ENCODE measurements at places on chromosomes 12 and 14. TPM values are rescaled to one million over a fixed set of nuclear protein-coding genes. Genes with fewer than 3 reads are reported as not detected.

- peak; percentile 86 for DNase-seq
Observed at GRCh38 chr12:8065991-8066594, at the start of gene C3AR1. Gene C3AR1, minus strand, starts transcription at chr12:8066359. Its CDS starts 6,174 bp downstream, at chr12:8060185.

- DNase-seq = no peak
Observed at GRCh38 chr12:51401900-51402299, 10.7 kb upstream of the GALNT6 start.

DNA sequence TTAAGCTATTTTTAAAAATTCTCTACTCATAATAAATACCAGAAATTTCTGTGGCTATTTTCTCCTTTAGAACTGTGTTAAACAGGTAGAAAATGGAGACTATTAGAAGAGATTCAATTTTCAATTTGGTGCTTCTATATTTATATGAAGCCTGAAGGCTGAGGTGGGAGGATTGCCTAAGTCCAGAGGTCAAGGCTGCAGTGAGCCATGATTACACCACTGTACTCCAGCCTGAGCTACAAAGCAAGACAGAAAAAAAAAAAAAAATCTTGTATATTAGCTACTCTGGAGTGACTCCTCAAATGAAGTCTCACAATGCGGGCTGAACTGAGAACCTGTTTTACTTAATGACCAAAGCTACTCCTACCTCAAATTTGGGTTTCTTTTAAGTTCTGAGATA lies 9.8 kb upstream of the DPF3 start:
- no peak for DNase-seq

DNA sequence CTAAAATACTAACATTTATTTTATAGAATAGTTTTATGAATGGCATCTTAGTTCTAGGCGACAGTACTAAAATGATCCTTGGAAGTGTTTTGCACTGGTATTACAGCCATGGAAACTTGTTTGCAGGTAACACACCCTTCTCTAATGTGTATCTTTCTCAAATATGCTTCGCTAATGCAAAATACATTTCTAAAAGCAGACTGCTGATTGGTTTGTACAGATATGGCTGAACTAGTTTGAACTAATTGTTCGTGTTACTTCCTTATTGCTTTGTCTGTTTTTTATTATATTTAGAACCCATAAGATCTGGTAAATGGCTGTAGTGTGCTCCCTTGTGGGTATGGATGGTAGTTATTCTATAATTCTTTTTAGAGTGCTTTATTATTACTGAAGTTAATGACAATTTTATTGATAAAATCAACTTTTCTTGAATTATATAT lies 53.0 kb downstream of the ATF7IP start:
- DNase-seq = no peak

DNA sequence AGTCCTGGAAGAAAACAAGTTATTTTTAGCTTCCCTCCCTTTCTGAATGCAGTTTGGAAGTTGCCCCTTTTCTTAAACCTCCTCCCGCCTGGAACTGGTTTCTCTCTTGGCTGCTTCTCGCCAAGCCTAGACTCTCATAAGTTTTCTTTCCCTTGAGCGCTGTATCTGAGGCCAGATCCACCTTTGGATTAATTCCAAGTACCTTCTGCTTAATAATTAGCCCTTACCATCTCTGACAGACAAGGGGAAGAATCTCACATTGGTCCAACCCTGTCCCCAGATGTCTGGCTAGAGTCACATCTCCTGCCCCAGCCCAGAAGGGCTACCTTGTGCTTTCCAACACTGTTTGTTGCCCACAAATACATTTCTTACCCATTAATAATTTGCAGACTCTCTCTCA lies 161.8 kb upstream of the RGS6 start:
- no peak for DNase-seq

CMKLR1 gene
- not detected for total RNA-seq

- DNase-seq = no peak
Observed at GRCh38 chr12:52895726-52896189, 9.1 kb downstream of the KRT8 start.

NT5DC3 gene
- 12.3 TPM for total RNA-seq

C12orf54 gene
- total RNA-seq = not detected

GRCh38 chr12:124631681-124632256 lies 64.4 kb upstream of the NCOR2 start:
- DNase-seq = no peak

- DNase-seq = no peak
Observed at GRCh38 chr14:33617154-33617553, 333.7 kb downstream of the EGLN3 start.

EPYC gene
- total RNA-seq = not detected

OTX2 gene
- not detected for total RNA-seq

PRIMA1 gene
- total RNA-seq = not detected

MEG3 gene
- total RNA-seq = not detected

DNA sequence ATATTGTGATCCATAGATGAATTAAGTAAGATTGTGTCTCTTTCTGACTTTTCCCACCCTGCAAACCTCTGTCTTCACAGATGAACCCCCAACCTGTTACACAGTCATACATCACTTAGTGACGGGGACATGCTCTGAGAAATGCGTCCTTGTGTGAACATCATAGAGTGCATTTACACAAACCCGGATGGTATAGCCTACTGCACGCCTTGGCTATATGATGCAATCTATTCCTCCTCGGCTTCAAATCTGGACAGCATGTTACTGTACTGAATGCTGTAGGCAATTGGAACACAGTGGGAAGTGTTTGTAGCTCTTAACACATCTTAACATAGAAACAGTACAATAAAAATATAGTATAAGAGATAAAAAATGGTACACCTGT lies 7.4 kb upstream of the TESPA1 start:
- peak; percentile 64 for DNase-seq

- peak; percentile 14 for DNase-seq
Observed at GRCh38 chr12:102851246-102851645, 65.8 kb downstream of the PAH start.

AHNAK2 gene
- 0.02 TPM for total RNA-seq

ATF7 gene
- total RNA-seq = 23.0 TPM

SRRM4 gene
- not detected for total RNA-seq

DNA sequence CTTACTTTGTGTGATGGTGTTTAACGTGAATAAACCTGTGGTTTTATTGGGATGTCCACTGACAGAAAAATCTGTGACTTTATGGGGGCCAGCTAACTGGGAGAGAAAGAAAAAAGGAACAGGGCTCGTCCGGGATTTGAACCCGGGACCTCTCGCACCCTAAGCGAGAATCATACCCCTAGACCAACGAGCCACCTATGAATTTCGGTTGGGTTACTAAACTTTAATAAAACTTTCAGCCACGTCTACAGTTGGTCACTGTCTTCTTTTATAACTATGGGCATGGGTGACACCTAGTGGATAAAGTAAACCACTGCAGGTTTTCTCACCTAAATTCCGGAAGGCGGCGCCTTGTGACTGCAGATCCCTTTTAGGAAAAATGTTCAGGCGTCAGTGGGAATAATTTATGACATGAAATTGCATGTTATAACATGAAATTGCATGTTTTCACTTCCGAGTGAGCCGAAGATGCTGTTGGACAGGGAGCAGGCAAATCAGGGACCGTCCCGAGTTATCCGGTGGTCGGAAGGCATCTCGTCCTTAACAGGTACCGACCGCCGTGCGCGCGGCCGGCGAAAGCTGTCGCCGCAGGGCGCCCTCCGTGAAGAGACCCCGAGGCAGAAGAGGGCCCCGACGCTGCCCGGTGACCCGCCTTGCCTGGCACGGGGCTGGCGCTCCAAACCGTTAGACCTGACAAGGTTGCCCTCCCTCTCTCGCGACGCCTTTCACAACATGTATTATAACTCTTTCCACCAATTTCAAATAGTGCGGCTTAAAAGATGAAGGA lies 18.2 kb upstream of the RNASE12 start:
- DNase-seq = peak; percentile 90

GRCh38 chr12:644303-644639 lies 19.0 kb downstream of the NINJ2 start:
- DNase-seq = no peak

OTOGL gene
- total RNA-seq = not detected

GRCh38 chr12:40688085-40688725 lies 4.0 kb upstream of the CNTN1 start:
- DNase-seq = no peak

GALNT9 gene
- total RNA-seq = not detected

DNA sequence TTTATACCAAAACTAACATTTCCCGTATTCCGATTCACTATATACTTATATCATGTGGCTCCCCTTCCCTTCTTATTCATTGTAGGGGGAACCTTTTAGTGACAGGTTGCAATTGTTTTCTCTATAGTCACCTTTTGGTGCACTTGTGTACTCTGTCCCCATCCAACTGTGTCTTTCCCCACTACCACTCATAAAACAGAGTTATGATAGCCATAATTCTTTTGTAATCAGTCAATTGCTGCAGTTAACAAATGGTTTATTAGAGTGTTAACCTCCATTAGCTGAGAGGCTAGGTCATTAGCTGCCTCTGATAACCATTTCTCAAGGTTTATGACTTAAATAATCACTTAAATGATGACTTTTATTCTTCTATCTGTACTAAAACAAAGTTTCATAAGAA lies 338.1 kb upstream of the SEL1L start:
- DNase-seq = no peak
